ENCODE measurements at places on chromosomes 2 and 18. TPM values are rescaled to one million over a fixed set of nuclear protein-coding genes. Genes with fewer than 3 reads are reported as not detected.
A peak's percentile ranks its signal among the peaks of the same experiment; 100 is the strongest.

The CSRNP3 gene
- polyA plus RNA-seq = 2.4 TPM

The DES gene
- 0.21 TPM for polyA plus RNA-seq

The TUBA4B gene
- not detected for polyA plus RNA-seq

DNA sequence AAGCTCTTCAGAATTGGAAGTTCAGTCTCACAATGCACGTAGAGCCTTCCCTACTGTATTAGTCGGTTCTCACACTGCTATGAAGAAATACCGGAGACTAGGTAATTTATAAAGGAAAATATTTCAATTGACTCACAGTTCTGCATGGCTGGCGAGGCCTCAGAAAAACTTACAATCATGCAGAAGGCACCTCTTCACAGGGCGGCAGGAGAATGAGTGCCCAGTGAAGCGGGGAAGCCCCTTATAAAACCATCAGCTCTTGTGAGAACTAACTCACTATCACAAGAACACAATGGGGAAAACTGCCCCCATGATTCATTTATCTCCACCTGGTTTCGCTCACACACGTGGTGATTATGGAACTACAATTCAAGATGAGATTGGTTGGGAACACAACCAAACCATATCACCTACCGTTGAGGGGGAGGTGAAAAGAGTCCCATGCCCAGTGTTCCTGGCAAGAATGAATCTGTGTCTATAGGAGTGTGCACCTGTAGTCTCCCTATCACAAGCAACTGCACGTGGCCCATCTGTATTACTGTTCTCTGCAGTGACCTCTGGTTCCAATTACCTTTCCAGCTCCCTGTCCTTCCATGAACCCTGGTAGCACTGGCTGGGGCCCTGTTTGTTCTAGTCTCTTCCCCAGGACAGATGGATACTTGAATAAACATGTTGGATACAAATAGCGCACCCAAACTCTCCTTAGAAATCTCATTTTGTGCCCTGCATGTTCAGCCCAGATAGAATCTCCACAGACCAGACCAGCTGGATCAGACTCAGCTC, 44.4 kb upstream of the ATL2 start:
- peaks cover 14% of the 10 kb centered on the region for H3K27me3 ChIP-seq
- H3K4me3 ChIP-seq = no peak overlapping the region
- H3K4me1 ChIP-seq = no peaks in the 10 kb centered on the region
- H3K27ac ChIP-seq = no peak overlapping the region
- H3K36me3 ChIP-seq = no peaks in the 10 kb centered on the region

GRCh38 chr2:192236136-192236535, 41.4 kb upstream of the TMEFF2 start:
- H3K4me3 ChIP-seq = no peak overlapping the region
- no peaks in the 10 kb centered on the region for H3K27me3 ChIP-seq
- H3K4me1 ChIP-seq = no peaks in the 10 kb centered on the region
- DNase-seq = no peak
- H3K36me3 ChIP-seq = no peaks in the 10 kb centered on the region

- H3K36me3 ChIP-seq = no peaks in the 10 kb centered on the region
- H3K4me1 ChIP-seq = no peaks in the 10 kb centered on the region
Measured at GRCh38 chr2:227280895-227281294, 44.2 kb upstream of the MFF start.

- no peak for DNase-seq
- H3K4me3 ChIP-seq = no peak overlapping the region
- H3K36me3 ChIP-seq = no peaks in the 10 kb centered on the region
- H3K4me1 ChIP-seq = peaks cover 15% of the 10 kb centered on the region
- peak overlapping the region; percentile 50 for H3K27ac ChIP-seq
- H3K27me3 ChIP-seq = no peaks in the 10 kb centered on the region
Measured at GRCh38 chr2:47274054-47274782, 119.1 kb upstream of the STPG4 start.

- H3K36me3 ChIP-seq = no peaks in the 10 kb centered on the region
- H3K4me3 ChIP-seq = no peak overlapping the region
- no peaks in the 10 kb centered on the region for H3K4me1 ChIP-seq
- H3K27me3 ChIP-seq = no peaks in the 10 kb centered on the region
- no peak overlapping the region for H3K27ac ChIP-seq
Measured at GRCh38 chr2:64786343-64787018, 132.8 kb upstream of the SERTAD2 start.

The ATP8B1 gene
- polyA plus RNA-seq = 43.8 TPM

The CROCC2 gene
- not detected for polyA plus RNA-seq

DNA sequence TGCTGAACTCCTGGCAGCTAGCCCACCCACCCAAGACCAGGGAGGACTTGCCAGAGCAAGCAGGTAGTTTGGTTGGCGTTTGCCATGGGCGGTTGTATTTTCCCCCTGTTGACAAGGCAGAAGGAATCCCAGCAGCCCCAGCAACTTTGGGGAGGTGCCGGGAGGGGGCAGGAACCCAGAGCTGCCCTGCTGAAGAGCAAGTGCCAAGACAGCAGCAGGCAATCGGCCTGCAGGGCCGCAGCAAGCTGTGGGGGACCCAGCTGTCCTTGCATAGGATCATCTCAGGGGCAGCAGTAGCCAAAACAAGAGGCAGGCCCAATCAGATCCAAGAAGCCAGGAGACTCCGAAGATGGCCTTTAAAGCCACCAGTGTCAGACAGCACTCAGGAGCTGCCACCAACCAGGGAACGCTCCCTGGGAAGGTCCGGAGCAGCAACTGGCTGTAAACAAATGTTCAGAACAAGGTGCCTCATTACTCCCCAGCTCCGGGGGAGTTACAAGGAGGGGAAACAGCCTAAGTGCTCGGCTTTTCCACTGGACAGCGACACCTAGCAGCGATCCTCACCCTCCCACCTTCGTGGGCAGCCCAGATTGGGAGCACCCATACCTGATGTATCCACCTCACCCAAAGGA, 2.1 kb downstream of the ST8SIA5 start:
- H3K4me3 ChIP-seq = no peak overlapping the region
- H3K27ac ChIP-seq = no peak overlapping the region
- H3K36me3 ChIP-seq = no peaks in the 10 kb centered on the region
- peaks cover 35% of the 10 kb centered on the region for H3K27me3 ChIP-seq
- DNase-seq = no peak

DNA sequence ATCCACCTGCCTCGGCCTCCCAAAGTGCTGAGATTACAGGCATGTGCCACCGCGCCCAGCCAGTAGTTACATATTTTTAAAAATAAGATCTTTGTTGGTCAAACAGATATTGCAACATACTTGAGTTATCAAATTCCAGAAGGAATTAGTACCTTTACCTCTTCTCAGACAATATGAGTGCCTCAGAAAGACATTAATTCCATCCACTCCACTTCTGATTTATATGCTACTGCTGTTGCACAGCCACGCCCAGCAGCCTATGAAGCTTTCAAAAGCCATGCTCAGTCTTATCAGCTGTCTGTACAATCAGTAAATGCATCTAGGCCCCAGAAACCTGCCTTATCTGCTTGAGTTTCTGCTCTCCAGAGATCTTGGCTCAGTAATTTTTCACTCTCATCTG, 47.8 kb downstream of the MEX3C start:
- H3K27ac ChIP-seq = no peak overlapping the region
- H3K4me1 ChIP-seq = no peaks in the 10 kb centered on the region
- no peaks in the 10 kb centered on the region for H3K27me3 ChIP-seq
- no peak for DNase-seq

DNA sequence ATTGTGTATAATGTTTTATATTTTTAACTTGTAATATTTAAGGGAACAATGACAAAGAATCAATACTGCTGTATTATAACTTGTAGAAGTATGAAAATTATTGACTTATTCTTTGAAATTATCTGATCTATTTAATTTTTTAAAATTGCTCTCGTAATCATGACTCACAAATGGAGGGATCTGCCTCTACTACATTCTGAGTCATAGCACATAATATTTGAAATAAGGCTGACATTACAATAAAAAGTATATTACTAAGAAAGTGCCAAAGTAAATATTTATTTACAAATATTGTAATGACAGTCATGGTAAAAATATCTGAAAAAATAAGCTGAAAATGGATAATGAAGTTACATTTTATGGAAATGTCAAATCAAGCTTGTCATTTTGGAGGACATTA, 1144.6 kb upstream of the CDH2 start:
- H3K4me1 ChIP-seq = no peaks in the 10 kb centered on the region
- H3K4me3 ChIP-seq = no peak overlapping the region
- no peak for DNase-seq
- H3K36me3 ChIP-seq = no peaks in the 10 kb centered on the region
- H3K27ac ChIP-seq = no peak overlapping the region

DNA sequence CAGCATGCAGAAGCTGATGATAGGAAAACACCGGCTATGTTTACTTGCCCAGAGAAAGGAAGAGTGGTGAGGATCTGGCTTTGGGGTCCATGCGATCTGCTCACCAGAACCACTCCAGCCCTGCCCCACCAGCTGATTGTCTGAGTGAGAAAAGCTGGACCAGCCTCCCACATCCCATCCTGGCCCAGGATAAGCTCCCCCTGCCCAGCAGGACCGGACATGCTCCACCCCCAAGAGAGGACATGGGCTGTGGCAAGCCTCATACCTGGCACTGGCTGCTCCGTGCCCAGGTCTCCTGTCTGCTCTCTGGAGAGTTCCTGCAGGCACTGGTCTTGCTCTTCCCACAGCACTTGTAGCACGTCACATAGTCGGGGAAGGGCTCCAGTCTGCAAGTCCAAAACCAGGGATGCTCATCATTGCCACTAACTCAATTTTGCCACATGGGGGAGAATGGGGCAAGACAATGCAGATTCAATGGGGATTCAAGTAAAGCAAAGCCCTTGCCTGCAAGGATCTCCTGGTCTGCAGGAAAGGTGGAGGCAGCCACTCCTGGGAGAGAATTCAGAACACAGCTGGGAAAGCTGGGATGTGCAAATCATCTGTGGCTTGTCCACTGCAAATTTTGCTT, 30.0 kb downstream of the SCTR start:
- no peak overlapping the region for H3K27ac ChIP-seq
- no peak overlapping the region for H3K4me3 ChIP-seq
- DNase-seq = no peak
- H3K27me3 ChIP-seq = 0 out of 2 replicates have a peak, but pooled peaks cover 7% of the 10 kb centered on the region
- no peaks in the 10 kb centered on the region for H3K36me3 ChIP-seq
- no peaks in the 10 kb centered on the region for H3K4me1 ChIP-seq

DNA sequence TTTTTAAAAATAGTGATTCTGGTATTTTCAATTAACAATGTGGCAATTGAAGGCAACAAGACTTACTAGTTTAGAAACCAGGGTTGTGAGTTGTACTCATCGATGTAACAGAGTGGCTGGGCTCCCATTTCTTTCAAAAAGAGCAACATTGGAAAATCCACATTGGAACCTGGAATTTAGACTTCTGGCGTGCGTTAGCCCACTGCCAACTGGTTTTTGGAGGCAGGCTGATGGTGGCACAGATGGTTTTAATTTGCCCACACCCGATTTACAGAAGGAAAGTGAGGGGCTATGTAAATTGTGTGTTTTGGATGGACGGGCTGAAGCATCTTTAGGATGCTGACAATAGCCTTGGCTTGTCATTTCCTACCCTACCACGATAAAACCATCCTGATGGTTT, 66.3 kb downstream of the TRPM8 start:
- peak overlapping the region; percentile 89 for H3K27ac ChIP-seq
- H3K4me1 ChIP-seq = peaks cover 28% of the 10 kb centered on the region
- H3K27me3 ChIP-seq = no peaks in the 10 kb centered on the region
- DNase-seq = no peak
- no peaks in the 10 kb centered on the region for H3K36me3 ChIP-seq
- no peak overlapping the region for H3K4me3 ChIP-seq

DNA sequence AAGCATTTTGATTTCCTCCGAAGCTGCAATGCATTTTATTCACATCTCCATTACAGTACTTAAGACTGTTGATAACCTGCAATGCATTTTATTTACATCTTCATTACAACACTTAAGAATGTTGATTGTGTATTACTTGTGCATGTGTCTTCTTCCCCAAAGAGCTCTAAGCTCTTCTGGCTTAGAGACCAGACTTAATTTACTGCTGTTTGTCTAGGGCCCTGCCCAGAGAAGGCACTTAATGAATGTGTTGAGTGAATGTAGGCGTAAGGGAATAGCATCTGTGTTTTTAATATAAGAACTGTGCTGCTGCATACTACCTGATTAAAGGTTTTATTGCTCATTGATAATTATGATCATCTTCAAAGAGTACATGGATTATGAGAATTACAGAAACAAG, 295.6 kb downstream of the ZNF385B start:
- no peak overlapping the region for H3K27ac ChIP-seq
- no peaks in the 10 kb centered on the region for H3K27me3 ChIP-seq
- H3K36me3 ChIP-seq = no peaks in the 10 kb centered on the region
- DNase-seq = no peak
- H3K4me1 ChIP-seq = no peaks in the 10 kb centered on the region

The RAB6D gene
- not detected for polyA plus RNA-seq

The HJURP gene
- 16.5 TPM for polyA plus RNA-seq

The ST8SIA5 gene
- polyA plus RNA-seq = 0.08 TPM

The COL3A1 gene
- polyA plus RNA-seq = 900 TPM

GRCh38 chr18:10588975-10589374, 63.1 kb downstream of the NAPG start:
- no peaks in the 10 kb centered on the region for H3K4me1 ChIP-seq
- peaks cover 28% of the 10 kb centered on the region for H3K27me3 ChIP-seq
- H3K27ac ChIP-seq = no peak overlapping the region
- DNase-seq = peak; percentile 73

GRCh38 chr2:27954221-27954673, 63.7 kb downstream of the BABAM2 start:
- H3K4me3 ChIP-seq = no peak overlapping the region
- H3K27me3 ChIP-seq = no peaks in the 10 kb centered on the region
- no peaks in the 10 kb centered on the region for H3K36me3 ChIP-seq
- peaks cover 40% of the 10 kb centered on the region for H3K4me1 ChIP-seq
- peak overlapping the region; percentile 82 for H3K27ac ChIP-seq

DNA sequence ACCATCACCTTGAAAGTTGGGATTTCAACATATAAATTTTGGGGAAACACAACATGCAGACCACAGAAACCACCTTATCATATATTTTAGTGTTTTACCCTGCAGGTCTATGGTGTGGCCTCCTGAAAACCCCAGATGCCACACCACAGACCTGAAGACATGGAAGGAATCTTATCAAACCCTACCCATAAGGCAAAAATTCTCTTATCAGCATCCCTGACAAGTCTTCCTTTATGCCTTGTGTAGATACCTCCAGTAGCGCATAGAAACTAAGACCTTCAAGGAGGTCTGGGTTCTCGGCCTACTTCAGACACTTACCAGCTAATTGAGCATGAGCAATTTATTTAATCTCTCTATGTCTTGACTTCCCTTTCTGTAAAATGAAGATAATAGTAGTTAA, 59.1 kb upstream of the SLC14A2 start:
- H3K27ac ChIP-seq = no peak overlapping the region
- no peak for DNase-seq
- no peaks in the 10 kb centered on the region for H3K27me3 ChIP-seq
- no peak overlapping the region for H3K4me3 ChIP-seq

The FASTKD1 gene
- polyA plus RNA-seq = 14.9 TPM

GRCh38 chr2:119369845-119370244, 3.1 kb downstream of the DBI start:
- no peaks in the 10 kb centered on the region for H3K4me1 ChIP-seq
- H3K27me3 ChIP-seq = no peaks in the 10 kb centered on the region
- H3K27ac ChIP-seq = no peak overlapping the region
- peaks cover 55% of the 10 kb centered on the region for H3K36me3 ChIP-seq
- H3K4me3 ChIP-seq = no peak overlapping the region
